ENCODE measurements at places on chromosomes 3 and 15.

- peak; percentile 31 for DNase-seq
Measured at GRCh38 chr15:101068961-101069653, 149.9 kb downstream of the LRRK1 start.

- peak; percentile 31 for DNase-seq
Measured at GRCh38 chr3:151903501-151903991, 30.1 kb downstream of the SUCNR1 start.

GRCh38 chr3:27147215-27147614 lies 222.0 kb downstream of the NEK10 start:
- DNase-seq = no peak

- no peak for DNase-seq
Measured at GRCh38 chr3:13021141-13022114, 51.8 kb downstream of the IQSEC1 start.

GRCh38 chr15:94610069-94610468 lies 378.7 kb downstream of the MCTP2 start:
- no peak for DNase-seq

DNA sequence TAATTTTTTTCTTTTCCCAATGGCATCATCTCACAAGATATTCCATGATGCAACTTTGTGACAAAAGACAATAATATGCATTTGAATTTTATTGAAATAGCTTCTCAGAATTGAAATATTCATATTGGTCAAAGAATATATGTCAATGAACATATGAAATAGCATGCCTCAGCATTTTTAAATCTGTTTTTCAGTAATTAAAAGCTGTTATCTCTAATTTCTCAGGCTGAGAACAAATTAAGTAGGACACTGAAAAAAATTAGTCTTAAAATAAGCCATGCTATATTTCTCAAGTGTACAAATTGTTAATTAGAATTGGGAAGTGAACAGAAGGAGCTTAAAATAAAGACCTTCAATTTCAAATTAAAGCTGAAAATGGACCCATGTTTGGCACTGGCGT lies 570.1 kb downstream of the MFSD1 start:
- DNase-seq = no peak

DNA sequence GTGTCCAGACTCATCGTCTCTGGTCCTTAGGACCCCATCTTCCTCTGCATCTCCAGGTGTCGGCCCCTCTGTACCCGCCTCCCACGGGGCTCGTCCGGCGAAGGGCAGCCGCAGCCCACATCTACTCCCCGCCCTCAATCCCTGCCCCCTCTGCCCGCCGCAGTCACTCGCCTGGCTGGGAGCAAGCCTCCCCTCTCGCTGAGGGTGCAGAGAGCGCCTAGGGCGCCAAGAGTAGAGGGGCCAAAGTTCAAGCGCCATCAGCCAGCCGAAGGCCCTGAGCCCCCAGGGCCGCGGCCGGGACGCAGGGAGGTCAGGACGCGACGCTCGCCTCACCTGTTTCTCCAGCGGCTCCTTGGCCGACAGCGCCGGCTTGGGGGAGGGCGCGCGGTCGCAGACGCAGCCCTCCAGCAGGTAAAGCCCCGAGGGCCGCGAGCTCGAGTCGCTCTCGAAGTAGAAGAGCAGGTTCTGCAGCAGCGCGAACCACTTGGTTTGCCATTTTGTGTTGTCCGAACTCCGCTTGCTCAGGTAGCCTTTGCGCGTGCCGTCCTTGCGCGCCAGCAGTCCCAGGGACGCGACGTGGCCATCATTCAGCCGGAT lies 592 bp downstream of the RASGRF1 start:
- DNase-seq = no peak

DNA sequence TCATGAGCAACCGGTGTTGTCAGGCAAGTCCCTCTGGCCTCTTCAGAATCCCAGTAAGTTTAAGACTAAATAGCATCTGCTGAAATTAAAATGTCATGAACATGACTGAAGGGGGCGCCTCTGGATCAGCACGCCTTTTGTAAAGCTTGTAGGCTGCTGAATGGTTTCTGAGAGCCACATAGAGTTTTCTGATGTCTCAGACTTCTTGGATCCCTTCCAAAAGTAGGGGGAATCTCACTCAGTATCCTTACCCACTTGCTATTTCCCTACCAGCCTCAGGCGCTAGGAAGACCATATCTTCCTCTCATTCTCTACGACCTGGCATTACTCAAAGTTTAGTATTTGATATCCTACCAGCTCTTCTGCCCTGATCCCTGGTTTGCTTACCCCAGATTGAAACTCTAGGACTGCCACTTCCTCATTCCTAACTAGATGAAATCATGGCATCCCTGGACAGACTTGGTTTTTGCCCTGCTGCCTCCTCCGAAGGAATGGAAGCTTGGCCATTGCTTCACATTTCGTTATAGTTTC lies 62.7 kb upstream of the CD47 start:
- DNase-seq = peak; percentile 42

GRCh38 chr3:14510838-14511622 lies 29.1 kb downstream of the GRIP2 start:
- no peak for DNase-seq

DNA sequence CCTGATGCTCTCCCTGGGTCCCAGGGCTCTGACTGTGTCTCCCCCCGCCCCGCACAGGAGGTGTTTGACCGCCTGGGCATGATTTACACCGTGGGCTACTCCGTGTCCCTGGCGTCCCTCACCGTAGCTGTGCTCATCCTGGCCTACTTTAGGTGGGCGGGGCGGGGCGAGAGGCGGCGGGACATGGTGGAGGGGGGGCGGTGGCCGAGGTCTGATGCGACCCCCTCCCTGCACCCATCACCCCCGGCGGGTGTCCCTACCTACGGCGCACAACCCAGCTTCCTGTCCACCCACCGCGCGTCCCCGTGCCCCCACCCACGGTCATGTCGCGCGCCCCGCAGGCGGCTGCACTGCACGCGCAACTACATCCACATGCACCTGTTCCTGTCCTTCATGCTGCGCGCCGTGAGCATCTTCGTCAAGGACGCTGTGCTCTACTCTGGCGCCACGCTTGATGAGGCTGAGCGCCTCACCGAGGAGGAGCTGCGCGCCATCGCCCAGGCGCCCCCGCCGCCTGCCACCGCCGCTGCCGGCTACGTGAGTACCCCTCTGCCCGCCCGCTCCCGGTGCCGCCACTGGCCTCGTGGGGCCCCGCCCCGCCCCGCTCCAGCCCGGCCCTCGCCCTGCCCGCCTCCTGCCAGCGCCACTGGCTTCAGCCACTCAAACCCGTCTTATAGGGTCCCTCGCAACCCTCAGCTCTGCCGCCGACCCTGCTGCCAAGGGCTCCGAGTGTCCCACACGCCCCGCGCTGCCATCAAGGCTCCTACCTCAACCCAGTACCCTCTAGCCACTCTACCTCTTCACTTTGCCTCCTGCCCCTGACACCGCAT lies 21.0 kb downstream of the PTH1R start:
- no peak for DNase-seq

- DNase-seq = peak; percentile 9
Measured at GRCh38 chr3:42264399-42265058, 1.5 kb downstream of the CCK start.

- DNase-seq = no peak
Measured at GRCh38 chr3:170317954-170318353, 39.6 kb upstream of the SKIL start.

- DNase-seq = peak; percentile 56
Measured at GRCh38 chr15:101320501-101321052, 25.5 kb upstream of the SNRPA1 start.

DNA sequence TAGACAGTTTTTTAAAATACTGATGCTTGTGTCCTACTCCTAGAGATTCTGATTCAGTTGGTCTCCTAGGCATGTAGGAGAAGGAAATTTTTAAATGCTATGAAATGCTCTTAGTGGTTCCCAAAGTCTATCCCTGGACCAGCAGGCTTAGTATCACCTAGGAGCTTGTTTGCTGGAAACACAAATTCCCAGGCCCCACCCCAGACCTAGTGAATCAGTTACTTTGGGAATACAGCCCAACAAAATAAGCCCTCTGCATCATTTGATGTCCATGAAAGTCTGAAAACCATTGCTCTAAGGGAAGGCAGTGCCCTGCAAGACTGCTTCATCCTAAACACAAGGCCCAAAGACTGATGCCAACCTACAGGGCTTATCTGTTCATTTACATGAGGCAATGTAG lies 36.3 kb downstream of the CCNL1 start:
- DNase-seq = no peak

DNA sequence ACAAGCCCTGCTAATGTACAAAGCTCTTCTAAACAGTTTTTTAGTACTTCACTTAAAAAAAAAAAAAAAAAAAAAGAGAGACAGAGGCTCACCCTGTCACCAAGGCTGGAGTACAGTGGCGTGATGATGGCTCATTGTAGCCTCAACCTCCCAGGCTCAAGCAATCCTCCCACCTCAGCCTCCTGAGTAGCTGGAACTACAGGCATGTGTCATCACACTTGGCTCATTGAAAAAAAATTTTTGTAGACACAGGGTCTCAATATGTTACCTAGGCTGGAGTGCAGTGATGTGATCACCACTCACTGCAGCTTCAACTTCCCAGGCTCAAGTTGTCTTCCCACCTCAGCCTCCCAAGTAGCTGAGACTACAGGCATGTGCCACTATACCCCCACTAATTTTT lies 47.6 kb upstream of the HEG1 start:
- DNase-seq = no peak

GRCh38 chr15:101129851-101130380 lies 121.9 kb downstream of the CHSY1 start:
- no peak for DNase-seq

DNA sequence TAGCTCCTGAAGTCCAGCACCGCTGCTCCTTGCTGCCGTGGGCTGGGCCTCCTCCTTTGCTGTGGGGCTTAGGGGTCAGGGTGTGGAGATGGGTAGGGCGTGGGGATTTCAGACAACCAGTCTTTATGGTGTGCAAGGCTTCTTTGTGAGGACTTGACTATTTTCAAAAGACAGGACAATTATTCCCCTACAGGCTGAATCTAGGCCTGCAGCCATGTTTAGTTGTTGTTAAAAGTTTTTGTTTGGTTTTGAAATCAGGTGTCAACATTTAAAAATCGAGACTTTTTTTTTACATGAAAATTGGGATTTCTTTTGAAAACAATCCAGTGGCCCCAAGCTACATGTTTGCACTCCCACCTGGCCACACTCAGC lies 10.6 kb downstream of the RPL32 start:
- no peak for DNase-seq

- no peak for DNase-seq
Measured at GRCh38 chr3:52248165-52248541, 2.6 kb downstream of the PPM1M start.

DNA sequence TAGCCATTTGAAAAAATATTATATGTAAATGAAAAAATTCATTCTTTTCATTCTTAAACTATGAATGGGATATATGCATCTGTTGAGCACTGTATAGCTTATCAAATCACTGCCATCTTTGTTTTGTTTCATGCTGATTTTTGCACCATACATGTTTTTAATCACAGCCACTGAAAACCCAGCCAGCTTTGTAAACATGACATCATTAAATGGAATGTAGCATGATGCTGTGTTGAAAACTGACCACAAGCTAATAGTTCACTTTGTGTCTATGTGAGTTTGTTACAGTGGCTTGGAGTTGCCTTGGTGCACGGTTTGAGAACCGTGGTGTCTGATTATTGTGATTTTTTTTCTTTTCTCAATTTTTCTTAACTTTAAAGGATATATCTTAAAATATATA lies 75.7 kb downstream of the GMPS start:
- peak; percentile 86 for DNase-seq

DNA sequence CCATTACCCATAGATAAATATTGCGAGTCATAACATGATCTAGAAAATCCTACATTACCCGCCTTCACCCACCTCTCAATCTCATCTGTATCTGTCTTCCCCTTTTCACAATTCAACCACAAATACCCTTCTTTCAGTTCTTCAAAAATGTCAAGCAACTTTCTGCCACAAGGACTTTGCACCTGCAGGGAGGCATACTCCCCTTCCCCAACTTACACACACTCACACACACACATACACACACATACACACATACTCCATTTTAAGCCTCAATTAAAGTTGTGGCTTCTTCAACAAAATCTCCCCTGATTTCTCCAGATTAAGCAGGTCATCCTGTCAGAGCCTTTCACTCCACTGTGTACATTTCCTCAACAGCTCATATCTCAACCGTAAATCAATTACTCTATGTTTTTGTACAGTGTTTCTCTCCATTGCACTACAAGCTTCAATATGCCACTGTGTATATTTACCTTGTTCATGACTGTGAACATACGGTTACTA lies 33.1 kb upstream of the CCDC50 start:
- no peak for DNase-seq

GRCh38 chr15:94359716-94360115 lies 128.4 kb downstream of the MCTP2 start:
- no peak for DNase-seq

GRCh38 chr3:106673926-106674569 lies 703.2 kb upstream of the CCDC54 start:
- peak; percentile 5 for DNase-seq

- DNase-seq = no peak
Measured at GRCh38 chr3:172334671-172335207, 113.5 kb downstream of the GHSR start.

GRCh38 chr3:169665264-169666075 lies 2.0 kb upstream of the MECOM start:
- DNase-seq = no peak

DNA sequence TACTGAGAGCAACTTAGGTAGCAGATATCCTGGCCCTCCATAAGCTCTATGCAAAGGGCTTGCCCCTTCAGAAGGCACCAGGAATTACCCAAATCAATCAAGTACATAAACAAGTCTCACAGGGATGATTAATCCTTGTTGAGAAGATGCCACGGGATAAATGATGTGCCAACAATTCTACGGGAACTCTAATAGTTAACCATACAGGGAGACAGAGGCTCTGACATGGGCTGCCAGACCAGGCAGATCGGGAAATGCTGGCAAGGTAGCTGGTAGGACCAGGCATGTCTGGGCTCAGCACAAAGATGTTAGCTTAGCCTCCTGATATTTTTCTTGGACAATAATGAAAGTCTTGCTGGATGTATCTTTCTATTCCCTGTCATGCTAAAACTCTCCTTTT lies 249.3 kb upstream of the THBS1 start:
- DNase-seq = no peak
